Fibroblast of villous mesenchyme (primary cell): ENCODE measurements at places on chromosomes 3 and 15. TPM values are rescaled to one million over a fixed set of nuclear protein-coding genes. Genes with fewer than 3 reads are reported as not detected.

The IL5RA gene
- total RNA-seq, result not detected in 2 replicates

The DLL4 gene
- 5.5 and 6.0 TPM in 2 replicates for total RNA-seq

The GATA2 gene
- total RNA-seq, result 26.7 and 41.0 TPM in 2 replicates

The ZDHHC23 gene
- 0.32 and 0.43 TPM in 2 replicates for total RNA-seq

The MFGE8 gene
- 158 and 168 TPM in 2 replicates for total RNA-seq
